ENCODE measurements at places on chromosomes 2 and 18. TPM values are rescaled to one million over a fixed set of nuclear protein-coding genes. Genes with fewer than 3 reads are reported as not detected.

DNA sequence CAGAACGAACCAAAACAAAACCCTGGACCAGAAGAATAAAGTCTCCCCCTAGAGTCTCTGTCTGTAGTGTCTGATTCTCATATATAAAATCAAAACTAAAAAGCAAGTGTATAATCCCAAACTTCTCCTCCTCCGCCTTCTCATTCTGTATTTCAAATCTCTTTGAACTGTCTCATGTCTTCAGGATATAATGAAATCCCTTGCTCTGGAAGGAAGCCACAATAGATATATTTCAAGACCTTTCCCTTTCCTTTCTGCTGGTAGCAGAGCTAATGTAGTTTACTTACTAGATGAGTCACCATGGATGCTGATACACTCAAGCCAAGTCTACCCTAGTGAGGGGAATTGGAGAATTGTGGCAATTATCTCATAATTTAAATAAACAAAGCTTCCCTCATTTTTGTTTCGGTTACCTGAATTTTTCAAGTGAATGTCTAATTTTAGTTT, 33.5 kb upstream of the CCDC93 start:
- no peak for DNase-seq
- H3K4me3 ChIP-seq: no peak overlapping the region
- H3K36me3 ChIP-seq: no peaks in the 10 kb centered on the region
- no peaks in the 10 kb centered on the region for H3K27me3 ChIP-seq

Gene SALL3
- 2.5 TPM for total RNA-seq

DNA sequence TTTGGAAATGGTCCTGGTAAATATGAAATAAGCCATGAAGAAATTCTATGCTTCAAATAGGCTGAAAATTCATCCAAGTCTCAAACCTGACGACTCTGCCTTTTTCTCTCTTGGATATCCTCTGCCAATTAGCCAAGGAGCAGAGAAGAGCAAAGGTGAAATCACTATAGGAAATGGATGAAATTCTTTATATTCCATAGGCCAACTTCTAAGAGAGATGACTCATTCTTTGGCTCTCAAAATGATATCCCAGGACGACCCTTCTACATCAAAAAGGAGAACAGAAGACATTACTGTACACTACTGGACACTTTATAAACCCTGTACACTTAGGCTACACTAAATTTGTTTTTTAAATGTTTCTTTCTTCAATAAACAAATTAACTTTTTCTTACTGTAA, 22.7 kb downstream of the PDE1A start:
- H3K4me3 ChIP-seq: no peak overlapping the region
- H3K36me3 ChIP-seq: no peaks in the 10 kb centered on the region
- no peak for DNase-seq
- no peaks in the 10 kb centered on the region for H3K27me3 ChIP-seq
- H3K4me1 ChIP-seq: peaks cover 2% of the 10 kb centered on the region
- no peak overlapping the region for H3K27ac ChIP-seq

- peaks cover 2% of the 10 kb centered on the region for H3K27me3 ChIP-seq
- H3K27ac ChIP-seq: no peak overlapping the region
- no peak overlapping the region for H3K4me3 ChIP-seq
- DNase-seq: no peak
- no peaks in the 10 kb centered on the region for H3K36me3 ChIP-seq
Observed at GRCh38 chr2:72037261-72037666, 110.4 kb downstream of the CYP26B1 start.

GRCh38 chr2:200356857-200357384, 50.4 kb downstream of the SPATS2L start:
- H3K27ac ChIP-seq: peak overlapping the region; percentile 5
- DNase-seq: no peak
- H3K27me3 ChIP-seq: no peaks in the 10 kb centered on the region
- peaks cover 8% of the 10 kb centered on the region for H3K4me1 ChIP-seq

DNA sequence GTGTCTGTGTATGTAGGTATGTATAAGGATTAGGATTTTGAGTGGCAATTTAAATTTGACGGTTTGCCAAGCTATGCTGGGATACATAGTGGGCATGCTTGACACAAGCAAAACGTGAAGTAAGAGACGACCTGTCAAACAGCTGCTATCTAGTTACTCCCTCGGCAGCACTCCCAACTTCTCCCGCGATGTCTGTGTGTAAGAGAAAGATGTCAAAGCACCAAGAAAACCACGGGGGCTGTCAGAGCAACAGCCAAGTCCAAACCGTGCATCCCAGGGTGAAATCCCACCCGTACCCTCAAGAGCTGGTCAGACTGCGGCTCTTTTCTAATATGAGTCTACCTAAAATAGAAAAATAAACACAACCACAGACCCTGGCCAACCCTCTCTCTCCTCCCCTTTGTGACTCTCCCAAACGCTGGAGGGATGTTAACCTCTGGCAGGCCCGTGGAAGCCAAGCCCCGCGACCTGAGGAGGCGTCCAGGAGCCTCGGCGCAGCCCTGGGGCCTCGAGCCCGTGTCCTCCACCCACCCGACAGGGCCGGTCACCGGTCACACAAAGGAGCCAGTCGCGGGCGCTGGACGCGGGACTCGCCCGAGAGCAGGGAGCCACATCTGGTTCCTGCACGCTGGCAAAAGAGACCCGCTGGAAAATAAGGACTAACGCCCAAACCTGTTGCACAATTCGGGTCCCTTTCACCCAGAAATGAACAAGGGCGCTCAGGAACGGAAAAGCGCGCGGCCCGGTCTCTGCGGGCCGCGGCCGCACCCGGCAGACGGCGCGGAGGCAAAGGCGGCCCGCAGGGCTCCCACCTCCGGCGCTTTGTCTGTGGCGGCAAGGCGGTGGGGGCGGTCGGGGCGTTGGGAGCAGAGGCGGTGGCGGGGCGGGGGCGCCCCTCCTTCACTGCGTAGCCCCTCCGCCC, 925 bp downstream of the SESTD1 start:
- peaks cover 13% of the 10 kb centered on the region for H3K27me3 ChIP-seq
- peaks cover 3% of the 10 kb centered on the region for H3K36me3 ChIP-seq
- peak overlapping the region; percentile 97 for H3K4me3 ChIP-seq
- H3K4me1 ChIP-seq: peaks cover 10% of the 10 kb centered on the region

DNA sequence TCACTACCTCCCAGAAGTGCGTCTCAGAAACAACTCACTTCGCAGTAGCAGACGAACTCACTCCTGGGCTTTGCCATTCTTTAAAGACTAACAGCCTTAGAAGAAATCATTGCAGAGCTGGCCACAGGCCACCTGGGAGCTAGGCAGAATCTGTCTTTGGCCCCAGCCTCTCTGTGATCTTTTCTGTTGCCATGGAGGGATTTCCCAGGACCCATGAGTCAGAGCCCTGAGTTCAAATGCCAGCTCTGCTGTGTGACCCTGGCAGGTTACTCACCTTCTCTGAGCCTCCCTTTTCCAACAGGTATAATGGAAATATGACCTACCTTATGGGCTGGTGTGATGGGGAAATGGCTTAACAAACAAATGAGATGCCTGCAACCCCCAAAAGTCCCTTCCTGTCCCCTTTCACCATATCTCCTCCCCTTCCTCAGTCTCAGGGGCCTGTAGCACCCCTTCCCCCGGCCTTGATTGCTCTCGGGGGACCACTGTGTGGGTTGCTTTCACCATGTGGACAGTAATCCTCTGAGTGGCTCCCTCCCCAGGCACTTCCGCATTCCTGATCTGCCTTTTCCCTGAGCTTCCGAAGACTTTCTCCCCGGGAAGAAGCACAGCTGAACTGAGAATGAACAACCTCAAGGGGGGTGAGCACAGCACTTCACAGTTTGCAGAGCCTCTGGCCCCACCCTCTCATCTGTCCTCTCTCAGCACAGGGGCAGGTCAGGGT, 34.0 kb upstream of the SLC66A3 start:
- H3K36me3 ChIP-seq: no peaks in the 10 kb centered on the region
- peaks cover 13% of the 10 kb centered on the region for H3K27me3 ChIP-seq
- H3K4me3 ChIP-seq: no peak overlapping the region
- no peak overlapping the region for H3K27ac ChIP-seq
- H3K4me1 ChIP-seq: peaks cover 9% of the 10 kb centered on the region

GRCh38 chr2:158094487-158095092, 7.1 kb upstream of the UPP2 start:
- no peak overlapping the region for H3K4me3 ChIP-seq
- no peaks in the 10 kb centered on the region for H3K27me3 ChIP-seq
- H3K36me3 ChIP-seq: no peaks in the 10 kb centered on the region
- no peak for DNase-seq

Gene SKA1
- total RNA-seq: 4.7 TPM

DNA sequence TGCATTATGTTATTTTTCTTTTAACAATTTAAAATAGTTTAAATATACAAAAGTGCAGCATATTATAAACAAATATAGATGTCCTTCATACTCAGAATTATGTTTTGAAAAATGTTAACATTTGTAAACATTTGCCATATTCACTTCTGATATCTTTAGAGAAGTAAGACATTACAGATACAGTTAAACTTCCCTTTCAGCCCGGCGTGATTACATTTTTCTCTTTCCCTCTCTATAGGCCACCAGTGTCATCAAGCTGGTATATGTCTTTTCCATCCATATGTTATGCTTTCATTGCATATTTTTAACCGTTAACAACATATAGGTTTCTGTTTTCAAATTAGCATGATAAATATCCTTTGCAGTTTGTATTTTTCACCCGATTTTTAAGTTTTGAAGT, 27.1 kb downstream of the TTC39C start:
- peaks cover 2% of the 10 kb centered on the region for H3K27me3 ChIP-seq
- DNase-seq: no peak
- H3K4me3 ChIP-seq: no peak overlapping the region
- H3K27ac ChIP-seq: no peak overlapping the region
- no peaks in the 10 kb centered on the region for H3K36me3 ChIP-seq

Gene PTRHD1
- total RNA-seq: 36.0 TPM

Gene PLEKHH2
- 1.6 TPM for total RNA-seq

GRCh38 chr18:79944746-79945117, 6.7 kb downstream of the SLC66A2 start:
- no peak for DNase-seq
- peaks cover 27% of the 10 kb centered on the region for H3K36me3 ChIP-seq
- H3K27ac ChIP-seq: no peak overlapping the region

DNA sequence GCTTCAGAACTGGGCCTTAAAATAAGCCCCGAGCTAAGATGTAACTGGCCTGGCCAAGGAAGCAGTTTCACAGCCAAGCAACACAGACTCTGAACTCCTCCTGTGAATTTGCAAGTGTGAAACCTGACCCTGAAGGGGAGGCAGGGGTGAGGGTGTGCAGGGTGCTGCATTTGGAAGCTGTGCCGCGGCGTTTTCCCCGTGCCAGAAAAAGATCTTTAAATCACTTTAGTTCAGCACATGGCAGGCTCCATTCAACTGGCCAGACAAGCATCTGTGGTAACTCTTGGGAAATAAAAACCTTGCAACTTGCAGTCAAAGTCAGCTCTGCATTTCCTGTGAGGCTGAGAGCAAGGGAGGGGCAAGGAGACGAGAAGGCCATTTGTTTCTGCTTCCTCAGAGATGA, 209.3 kb upstream of the SOX11 start:
- H3K4me3 ChIP-seq: no peak overlapping the region
- peaks cover 2% of the 10 kb centered on the region for H3K27me3 ChIP-seq
- no peak for DNase-seq
- H3K36me3 ChIP-seq: no peaks in the 10 kb centered on the region
- H3K4me1 ChIP-seq: peaks cover 10% of the 10 kb centered on the region
- no peak overlapping the region for H3K27ac ChIP-seq

- H3K36me3 ChIP-seq: no peaks in the 10 kb centered on the region
- peak overlapping the region; percentile 33 for H3K4me3 ChIP-seq
- H3K27ac ChIP-seq: no peak overlapping the region
- DNase-seq: no peak
- H3K27me3 ChIP-seq: peaks cover 4% of the 10 kb centered on the region
Observed at GRCh38 chr18:48300463-48300961, 108.7 kb downstream of the ZBTB7C start.

- H3K4me1 ChIP-seq: peaks cover 9% of the 10 kb centered on the region
- H3K4me3 ChIP-seq: no peak overlapping the region
- peaks cover 3% of the 10 kb centered on the region for H3K27me3 ChIP-seq
- DNase-seq: no peak
- H3K36me3 ChIP-seq: no peaks in the 10 kb centered on the region
- H3K27ac ChIP-seq: no peak overlapping the region
Observed at GRCh38 chr18:8812631-8813030, 107.3 kb downstream of the MTCL1 start.

Gene CNGA3
- 0.10 TPM for total RNA-seq

- no peaks in the 10 kb centered on the region for H3K36me3 ChIP-seq
- no peak overlapping the region for H3K4me3 ChIP-seq
- H3K27me3 ChIP-seq: peaks cover 3% of the 10 kb centered on the region
- DNase-seq: no peak
Observed at GRCh38 chr2:23350041-23350791, 34.8 kb upstream of the KLHL29 start.

DNA sequence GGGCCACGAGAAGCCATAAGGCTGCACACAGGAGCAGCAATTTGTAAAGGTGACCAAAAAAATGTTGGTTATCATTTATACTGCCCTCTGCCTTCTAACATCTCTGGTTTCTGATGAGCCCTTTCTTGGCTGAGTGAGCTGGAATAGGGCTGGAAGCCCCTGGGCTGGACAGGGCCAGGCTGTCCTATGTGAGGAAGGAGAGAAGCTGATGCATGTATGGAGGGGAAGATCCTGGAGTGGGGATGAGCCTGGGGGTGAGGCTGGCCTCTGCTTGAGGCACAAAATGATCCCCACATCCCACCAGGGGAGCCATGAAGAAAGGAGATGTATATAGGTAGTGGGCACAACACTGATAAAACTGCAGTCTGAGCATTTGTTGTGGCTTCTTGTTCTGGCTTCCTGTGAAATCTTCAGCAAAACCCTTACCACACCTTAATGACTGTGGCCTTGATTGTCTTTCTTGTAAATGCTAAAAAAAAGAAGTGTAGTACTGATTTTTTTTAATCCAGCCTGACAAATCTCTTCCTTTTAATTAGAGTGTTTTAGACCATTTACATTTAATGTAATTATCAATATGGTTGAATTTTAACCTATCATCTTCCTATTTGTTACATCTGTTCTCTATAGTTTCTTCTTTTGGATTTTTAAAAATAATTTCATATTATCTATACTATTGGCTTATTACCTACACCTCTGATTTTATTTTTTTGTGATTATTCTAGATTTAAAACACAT, 5.6 kb downstream of the SNED1 start:
- H3K27ac ChIP-seq: no peak overlapping the region
- H3K27me3 ChIP-seq: peaks cover 22% of the 10 kb centered on the region
- DNase-seq: no peak
- no peak overlapping the region for H3K4me3 ChIP-seq
- peaks cover 14% of the 10 kb centered on the region for H3K36me3 ChIP-seq

Gene USP34
- 97.4 TPM for total RNA-seq

Gene BMP10
- total RNA-seq: not detected
